CD8-positive, alpha-beta memory T cell (primary cell): ENCODE measurements at places on chromosomes 4 and X.

DNA sequence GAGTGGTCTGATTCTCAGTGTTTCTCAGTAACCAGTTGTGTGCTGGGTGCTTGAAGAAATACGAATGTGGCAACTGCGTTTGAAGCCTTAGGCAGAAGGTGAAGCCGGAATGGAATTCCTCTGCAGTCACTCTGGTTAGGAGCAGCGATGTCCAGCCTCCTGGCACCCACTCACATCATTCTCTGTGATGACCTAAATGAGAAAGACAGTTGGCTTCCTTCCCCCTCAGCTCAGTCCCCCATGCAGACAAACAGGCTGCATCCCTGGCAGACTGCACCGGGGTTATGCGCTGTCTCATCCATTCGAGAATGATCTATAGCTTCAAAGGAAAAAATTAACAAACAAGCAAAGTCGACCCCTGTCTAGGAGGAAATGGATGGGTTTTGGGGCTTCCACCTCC, 170.1 kb upstream of the SCML1 start:
- DNase-seq, result no peak

DNA sequence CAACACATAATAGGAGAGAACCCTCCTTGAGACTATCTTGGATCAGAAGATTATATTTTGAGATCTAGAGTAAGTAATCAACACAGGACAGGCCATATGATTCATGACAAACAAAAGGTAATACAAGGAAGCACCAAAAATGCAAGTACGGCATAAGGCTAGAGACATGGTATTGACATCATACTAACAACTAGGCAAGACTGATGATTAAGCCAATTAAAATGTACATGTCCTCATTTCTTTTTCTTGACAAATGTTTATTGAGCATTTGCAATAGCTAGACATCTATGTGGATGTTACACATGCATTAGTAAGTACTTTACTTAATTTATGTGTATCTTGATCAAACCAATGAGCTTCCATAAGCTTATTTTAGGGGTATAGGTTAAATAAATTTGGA, 695.7 kb upstream of the GALNTL6 start:
- no peak for DNase-seq

DNA sequence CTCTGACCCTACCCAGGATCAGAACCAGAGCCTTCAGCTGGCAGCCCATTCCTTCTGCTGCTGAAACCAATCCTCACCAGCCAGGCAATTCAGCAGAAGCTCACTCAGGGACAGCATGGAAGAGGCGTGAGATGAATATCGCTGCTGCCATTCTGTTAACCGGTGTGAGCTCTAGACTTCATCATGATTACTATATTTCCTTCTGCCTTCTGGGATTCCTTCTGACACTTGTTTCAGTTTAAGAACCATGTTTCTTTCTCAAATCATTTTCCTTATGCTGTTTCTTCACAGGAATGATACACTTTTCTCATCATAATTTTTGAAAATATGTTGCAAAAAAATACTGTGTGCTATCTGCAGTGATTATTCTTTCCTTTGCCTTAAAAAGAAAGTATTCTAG, 473.4 kb upstream of the FTHL17 start:
- DNase-seq, result no peak

DNA sequence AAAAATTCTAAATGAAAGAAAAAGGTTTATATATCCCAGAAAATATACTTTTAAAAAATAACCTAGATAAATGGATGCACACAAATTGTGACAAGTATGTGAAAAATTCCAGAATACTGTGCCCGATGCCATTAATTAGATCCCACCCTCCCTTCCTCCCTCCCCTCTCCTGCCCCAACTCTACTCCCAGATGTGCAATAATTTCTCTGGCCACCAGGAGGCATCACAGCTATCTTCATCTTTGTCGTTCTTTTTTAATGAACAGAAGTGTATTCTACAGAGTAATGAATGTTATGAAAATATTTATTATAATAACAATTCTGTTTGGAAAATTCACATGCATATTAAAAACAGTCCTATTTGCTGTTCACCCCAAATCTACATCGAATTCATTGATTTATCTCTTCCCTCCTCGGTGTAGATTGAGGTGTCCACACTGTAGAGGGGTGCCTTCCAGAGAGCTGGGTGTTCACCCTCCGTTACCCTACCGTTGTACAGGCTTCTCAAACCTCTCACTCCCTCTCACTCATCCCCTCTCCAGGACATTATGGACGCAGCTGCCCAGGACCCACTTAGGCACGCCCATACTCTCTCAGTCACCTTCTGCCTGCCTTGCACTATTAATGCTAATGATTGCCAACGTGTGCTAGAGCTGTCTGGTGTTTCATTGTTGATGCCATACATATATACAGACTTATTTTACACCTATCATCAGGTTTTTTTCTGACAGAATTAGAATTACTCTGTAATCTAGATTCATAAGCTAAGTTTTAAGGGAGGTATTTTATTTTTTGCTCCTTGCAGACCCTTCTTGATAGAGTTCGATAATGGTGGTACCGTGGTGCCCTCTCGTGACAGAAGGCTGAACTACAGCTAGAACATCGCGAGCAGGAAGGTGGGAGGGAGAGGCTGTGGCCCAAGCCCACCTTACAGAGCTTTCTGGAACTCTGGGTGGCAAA, 14.1 kb downstream of the RAB40AL start:
- DNase-seq, result peak; percentile 52

- no peak for DNase-seq
These were observed 55.5 kb downstream of the SPANXN4 start for GRCh38 chrX:143081231-143081630.

- no peak for DNase-seq
These were observed 30.7 kb downstream of the WFS1 start for GRCh38 chr4:6300359-6300758.

- DNase-seq, result no peak
These were observed 1.1 kb upstream of the LCORL start for GRCh38 chr4:18022572-18023050.

GRCh38 chrX:39944416-39944815, 153.3 kb downstream of the BCOR start:
- DNase-seq, result no peak

- DNase-seq, result peak; percentile 93
These were observed at the start of gene GEMIN8 for GRCh38 chrX:14029425-14030173. GEMIN8 (minus strand) TSS chrX:14029892; CDS start chrX:14021478, 8,414 bp downstream.

GRCh38 chrX:9117851-9118250, 83.9 kb upstream of the FAM9B start:
- DNase-seq, result no peak

DNA sequence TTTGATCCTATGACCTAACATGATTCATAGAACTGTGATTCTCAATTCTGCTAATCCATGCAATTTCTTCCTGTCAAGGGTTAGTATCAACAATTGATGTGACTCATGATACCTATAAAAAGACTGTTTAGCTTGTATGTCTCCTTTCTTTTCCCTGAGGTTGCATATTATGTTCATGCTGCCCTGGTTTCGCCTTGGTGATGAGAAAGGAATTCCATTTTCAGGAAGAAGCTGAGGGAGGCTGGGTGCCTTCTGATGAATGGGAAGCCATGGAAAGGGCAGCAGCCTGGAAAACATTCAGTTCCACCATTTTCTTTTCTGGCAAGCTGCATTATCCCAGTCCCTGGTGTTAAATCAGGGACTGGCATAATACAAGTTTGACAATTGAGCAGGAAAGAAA, 976.5 kb downstream of the RPA4 start:
- DNase-seq, result no peak

GRCh38 chrX:112935029-112935428, 94.4 kb upstream of the AMOT start:
- no peak for DNase-seq

GRCh38 chrX:16005917-16006316, 117.4 kb upstream of the GRPR start:
- no peak for DNase-seq

DNA sequence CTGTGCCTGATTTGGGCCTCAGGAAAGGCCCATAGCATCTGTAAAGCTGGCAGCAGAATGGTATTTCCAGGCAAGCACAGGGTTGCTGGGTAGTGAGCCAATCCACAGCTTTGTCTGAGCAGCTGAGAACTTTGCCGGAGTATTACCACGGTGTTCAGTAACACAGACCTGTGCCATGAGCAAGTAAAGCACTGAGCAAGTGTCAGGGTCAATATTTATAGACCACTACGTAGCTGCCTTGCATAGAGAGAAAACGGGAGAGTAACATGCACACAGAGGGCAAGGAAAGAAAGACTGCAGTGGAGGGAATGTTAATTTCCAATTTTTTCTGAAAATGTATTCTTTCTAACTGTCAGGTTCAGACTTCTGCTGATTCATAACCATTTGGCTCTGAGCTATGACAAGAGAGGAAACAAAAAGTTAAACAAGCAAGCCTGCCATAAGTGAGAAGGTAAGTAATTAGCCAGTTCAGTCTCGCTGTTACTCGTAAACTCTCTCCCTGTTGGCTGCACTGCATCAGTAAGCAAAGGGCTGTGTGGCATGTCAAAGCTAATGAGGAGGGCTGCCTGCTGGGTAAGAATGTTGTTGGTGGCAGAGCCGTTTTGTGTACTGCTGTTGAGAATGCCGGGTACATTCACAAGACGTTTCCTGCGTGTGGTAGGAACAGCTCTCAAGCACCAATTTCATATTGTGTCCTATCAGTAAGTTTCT, 238.1 kb downstream of the BMPR1B start:
- no peak for DNase-seq

DNA sequence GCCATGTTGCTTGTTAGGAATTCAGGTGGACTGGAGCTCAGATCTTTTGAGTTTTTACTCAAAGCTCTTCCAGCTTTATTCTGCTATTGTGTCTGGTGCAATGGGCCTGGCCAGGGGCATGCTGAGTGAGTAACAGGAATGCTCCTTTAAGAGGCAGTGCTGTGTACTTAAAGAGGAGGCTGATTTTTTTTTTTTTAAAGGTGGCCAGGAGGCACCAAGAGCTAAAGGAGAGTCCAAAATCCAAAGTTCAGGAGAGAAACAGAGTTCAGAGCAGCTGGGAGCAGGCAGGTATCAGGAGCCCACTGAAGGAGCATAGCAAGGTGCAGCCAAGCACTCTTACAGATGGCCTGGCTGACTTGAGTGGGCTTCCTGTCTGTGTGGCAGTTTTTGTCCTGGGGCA, 178.7 kb downstream of the FMR1NB start:
- no peak for DNase-seq

DNA sequence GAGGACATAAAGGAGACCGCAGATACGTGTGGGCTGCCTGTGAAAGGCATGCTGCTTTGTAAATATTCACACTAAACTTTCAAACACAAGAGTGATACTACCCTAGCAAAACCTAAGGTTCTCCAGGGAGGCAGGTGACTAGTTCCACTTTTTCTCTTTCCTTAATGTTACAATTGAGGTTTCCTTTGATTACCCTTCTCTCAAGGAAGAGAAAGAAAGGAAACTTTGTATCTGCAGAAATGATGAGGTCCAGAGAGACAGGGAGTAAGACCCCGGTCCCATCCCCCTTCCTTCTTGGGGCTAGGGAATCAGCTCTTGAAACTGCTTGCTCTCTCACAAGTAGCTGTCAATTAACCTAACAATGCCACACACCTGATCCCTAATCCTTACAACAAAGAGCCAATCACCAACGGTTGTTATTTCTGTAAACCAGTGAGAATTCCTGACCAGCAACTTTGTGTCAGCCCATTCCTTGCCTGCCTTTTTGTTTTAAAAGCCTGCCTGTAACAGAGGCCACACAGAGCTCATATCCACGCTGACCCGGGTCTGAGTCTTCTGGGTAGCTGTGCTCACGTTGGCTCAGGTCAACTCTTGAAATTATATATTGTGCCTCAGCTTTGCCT, 754.8 kb upstream of the FRG1 start:
- DNase-seq, result no peak

DNA sequence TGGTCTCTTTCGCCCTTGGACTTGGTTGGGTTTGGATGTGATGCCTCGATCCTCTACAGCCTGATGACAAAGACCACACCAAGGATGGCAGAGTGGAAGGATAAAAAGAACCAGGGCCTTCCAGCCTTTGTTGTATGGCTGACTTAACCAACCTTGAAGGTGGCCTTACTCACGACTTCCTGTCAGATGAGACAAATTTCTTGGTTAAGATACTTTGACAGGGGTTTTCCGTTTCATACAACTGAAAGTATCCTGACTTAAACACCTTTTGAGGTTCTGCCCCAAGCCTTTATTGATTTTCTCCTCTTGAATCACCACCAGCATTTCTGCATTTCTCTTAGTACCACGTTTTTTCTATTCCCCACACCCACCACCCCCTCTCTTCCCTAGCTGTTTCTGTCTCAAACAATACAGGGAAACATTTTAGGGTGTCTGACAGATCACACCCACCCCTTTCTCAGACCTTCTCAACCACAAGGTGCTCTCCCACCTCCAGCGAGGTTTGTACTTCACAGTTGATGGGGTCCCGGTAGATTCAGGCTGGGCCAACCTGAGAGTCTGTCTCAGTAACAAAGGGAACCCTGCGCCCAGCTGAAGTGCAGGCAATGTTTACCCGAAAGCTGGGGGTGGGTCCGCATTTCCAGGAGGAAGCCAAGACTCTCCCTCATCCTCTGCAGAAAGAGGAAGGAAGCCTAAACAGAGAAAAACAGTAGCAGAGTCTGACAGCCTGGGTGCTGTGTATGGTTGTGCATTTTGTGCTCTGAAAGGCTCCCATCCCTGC, 5.0 kb upstream of the TSPAN5 start:
- peak; percentile 77 for DNase-seq

DNA sequence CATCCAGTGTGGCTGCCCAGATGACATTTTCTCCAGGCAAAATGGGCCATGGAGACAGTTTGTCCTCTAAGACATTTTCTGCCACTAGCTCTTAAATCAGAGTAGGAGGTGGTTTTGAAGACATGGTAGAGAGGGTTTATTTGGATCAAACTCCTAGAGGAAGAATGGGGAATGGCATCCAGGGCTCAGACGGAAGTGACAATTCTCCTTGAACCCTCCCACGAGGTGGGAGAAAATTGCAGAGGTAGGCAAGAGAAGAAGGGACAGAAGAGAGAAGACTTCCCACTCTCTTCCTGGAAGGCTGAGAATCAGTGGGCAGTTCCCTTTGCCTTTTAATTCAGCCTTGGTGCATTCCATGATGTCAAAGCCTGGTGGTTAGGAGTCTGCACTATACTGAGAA, 194.0 kb downstream of the SMIM20 start:
- no peak for DNase-seq

DNA sequence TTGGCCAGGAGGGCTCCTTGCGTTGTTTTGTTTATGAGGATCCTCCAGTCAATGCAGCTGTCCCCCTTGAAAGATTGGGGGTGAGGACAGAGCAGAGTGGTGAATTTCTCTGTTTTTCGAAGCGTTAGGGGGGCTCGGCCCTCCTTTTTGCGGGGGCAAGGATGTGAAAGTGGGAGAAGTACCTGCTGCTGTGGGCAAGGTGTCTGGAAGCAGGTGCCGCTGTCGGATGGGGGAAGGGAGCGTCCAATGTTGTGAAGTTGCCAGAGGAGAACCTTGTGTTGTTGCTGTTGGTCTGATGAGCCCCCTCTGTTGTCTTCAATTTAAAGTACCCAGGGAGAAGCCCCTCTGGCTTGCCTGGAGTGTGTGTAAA, 613 bp downstream of the GLRB start:
- no peak for DNase-seq

- no peak for DNase-seq
These were observed 437.2 kb upstream of the ZFP42 start for GRCh38 chr4:187558391-187558790.

- no peak for DNase-seq
These were observed 162.5 kb upstream of the MED14 start for GRCh38 chrX:40897718-40898270.
